ENCODE measurements at places on chromosomes 5 and 9.

- no peak for DNase-seq
Observed at GRCh38 chr9:36548454-36548853, 24.2 kb upstream of the MELK start.

GRCh38 chr5:23494558-23494957, 12.9 kb upstream of the PRDM9 start:
- DNase-seq: no peak

GRCh38 chr5:7376871-7377270, 19.1 kb upstream of the ADCY2 start:
- DNase-seq: no peak

DNA sequence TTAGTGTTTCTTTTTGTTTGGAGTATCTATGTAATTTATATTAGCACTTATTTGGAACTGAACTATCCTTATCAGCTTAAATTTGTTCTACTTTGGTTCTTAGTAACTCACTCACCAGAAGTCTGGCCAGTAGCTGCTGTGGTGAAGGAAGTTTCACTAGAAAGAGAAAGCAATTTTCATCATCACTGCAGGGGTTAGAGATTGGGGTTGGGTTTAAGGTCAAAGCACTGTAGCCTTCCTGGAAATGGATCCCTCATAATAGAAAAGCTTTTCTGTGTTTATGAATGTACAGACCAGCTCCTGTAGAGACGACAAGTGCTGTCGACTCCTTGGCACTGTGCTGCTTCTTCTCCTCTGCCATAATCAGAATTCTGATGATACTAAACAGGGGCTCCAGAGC, 22.2 kb downstream of the MROH2B start:
- DNase-seq: no peak

- DNase-seq: no peak
Observed at GRCh38 chr9:106869028-106869427, 6.1 kb downstream of the ZNF462 start.

GRCh38 chr5:2670940-2671339, 80.5 kb downstream of the IRX2 start:
- no peak for DNase-seq

DNA sequence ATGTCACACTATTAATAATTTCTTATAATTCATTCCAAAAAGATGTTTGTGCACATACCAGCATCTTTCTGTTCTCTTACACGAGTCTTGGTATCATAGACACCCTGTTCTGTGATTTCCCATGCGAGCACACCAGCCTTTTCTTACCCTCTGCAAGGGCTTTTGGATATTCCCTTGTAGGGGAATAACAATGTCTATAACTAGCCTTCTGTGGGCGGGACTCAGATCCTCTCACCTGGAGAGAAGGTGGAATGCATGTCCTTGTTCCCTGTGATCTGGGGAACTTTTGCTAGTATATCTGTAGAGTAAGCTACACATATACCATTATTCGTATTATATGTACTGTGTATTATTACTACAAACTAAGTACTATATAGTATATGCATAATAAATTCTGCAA, 44.8 kb downstream of the EHMT1 start:
- DNase-seq: no peak

DNA sequence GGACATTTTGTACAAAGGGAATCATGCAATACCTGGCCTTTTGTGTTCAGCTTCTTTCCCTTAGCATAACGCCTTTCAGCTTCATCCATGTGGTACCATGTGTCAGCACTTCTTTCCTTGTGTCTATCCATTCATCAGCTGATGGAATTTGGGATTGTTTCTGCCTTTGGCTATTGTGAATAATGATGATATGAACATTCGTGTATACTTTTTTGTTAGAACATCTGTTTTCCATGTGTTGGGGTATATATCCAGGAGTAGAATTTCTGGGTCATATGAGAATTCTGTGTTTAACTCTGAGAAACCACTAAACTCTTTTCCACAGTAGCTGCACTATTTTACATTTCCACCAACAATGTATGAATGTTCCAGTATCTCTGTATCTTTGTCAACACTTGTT, 14.8 kb upstream of the PRRC2B start:
- no peak for DNase-seq

DNA sequence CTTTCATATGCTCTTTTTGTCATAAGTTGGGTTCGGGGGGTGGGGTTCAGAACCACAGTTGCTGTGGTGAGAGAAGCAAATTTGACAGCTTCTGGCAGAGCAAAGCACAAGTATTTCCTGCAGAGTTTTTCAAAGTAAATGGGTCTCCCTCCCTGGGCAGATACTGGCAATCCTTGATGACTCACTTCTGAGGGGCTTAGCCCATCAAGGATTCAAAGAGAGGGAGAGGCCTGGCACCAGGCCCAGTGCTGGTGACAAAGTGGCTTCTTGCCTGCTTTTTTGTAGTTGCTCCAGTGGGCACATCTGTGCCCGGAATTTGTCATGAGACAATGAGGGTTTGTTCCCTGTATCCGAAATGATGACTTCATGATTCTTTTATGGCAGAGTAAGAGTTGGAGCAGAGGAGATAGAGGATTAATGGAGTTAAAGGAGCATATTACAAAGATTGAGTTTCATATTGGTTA, 46.6 kb upstream of the TNC start:
- no peak for DNase-seq
